ENCODE measurements at places on chromosomes 5 and 9.

GRCh38 chr9:38619556-38620447 is 594 bp downstream of the ANKRD18A start:
- DNase-seq, result no peak

GRCh38 chr5:163460562-163461171 is at the start of gene HMMR:
TSS of gene HMMR (plus strand) at chr5:163460632. CDS start at chr5:163460693, 61 bp downstream.
- DNase-seq, result no peak

GRCh38 chr5:72837524-72838096 is 21.1 kb downstream of the TNPO1 start:
- no peak for DNase-seq

- no peak for DNase-seq
Measured at GRCh38 chr5:108867656-108868055, 120.0 kb downstream of the FER start.

GRCh38 chr5:91361790-91362189 is 21.3 kb downstream of the ARRDC3 start:
- no peak for DNase-seq

GRCh38 chr5:56839062-56839461 is 23.7 kb downstream of the MAP3K1 start:
- no peak for DNase-seq

GRCh38 chr5:147813696-147814095 is 17.8 kb downstream of the SPINK1 start:
- no peak for DNase-seq

DNA sequence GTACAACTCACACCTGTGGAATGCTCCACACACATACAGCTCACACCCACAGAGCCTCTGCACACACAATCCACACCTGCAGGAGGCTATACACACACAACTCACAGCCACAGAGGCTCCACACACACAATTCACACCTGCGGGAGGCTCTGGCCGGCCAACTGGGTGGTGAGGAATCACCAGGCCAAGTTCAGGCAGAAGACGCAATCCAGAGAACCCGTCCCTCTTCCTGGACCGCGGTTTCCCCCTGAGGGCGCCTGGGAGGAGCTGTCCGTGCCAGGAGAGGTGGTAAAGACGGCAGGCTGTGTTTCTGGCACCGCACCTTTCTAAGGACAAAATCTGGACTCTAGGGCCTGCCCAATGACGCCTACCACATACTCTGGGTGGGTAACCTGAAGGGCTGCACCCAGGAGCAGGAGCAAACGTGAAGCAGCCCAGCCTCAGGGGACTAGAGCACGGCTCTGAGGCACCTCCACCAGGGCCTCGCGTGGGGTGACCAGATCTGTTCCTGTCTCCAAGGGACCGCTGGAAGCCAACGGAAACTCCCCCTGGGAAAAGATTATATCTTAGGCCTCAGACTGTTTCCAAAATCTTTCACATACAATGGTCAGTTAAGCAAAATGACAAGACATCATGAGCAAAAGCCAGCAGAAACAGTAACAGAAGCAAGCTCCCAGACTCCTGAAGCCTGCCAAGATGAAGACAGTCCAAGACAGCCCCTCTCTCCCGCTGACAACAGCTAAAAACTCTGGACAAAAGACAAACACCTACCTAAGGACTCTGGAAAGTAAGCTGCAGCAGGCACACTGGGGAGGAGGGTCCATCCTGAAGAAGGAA is 16.9 kb downstream of the CAMSAP1 start:
- DNase-seq, result no peak

DNA sequence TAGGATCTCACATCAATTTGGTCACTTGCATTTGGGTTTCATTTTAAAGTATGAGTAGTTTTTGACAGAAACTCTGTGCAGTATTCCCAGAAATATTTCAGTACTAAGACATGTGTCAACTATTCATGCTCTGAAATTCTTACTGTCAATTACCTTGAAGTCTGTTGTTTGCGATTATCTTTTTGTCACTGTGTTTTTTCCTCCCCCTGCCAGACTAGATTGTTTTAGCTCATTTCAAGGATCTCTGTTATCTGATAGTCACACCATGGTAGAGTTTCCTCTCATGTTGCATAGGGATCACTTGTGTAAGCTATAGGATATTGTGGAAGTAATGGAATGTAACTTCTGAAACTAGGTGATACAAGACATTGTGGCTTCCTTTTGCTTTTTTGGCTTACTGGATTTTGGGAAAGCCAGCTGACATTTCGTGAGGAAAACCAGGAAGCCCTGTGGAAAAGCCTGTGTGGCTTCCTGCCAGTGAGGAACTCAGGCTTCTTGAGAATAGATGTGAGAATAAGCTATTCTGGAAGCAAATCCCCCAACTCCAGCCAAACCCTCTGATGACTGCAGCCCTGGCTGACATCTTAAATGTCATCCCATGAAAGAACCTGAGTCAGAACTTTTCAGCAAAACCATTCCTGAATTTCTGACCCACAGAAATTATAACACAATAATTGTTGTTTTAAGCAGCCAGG is 122.2 kb downstream of the FGF10 start:
- DNase-seq, result no peak

GRCh38 chr5:139473565-139473964 is 2.8 kb downstream of the SMIM33 start:
- DNase-seq, result no peak

DNA sequence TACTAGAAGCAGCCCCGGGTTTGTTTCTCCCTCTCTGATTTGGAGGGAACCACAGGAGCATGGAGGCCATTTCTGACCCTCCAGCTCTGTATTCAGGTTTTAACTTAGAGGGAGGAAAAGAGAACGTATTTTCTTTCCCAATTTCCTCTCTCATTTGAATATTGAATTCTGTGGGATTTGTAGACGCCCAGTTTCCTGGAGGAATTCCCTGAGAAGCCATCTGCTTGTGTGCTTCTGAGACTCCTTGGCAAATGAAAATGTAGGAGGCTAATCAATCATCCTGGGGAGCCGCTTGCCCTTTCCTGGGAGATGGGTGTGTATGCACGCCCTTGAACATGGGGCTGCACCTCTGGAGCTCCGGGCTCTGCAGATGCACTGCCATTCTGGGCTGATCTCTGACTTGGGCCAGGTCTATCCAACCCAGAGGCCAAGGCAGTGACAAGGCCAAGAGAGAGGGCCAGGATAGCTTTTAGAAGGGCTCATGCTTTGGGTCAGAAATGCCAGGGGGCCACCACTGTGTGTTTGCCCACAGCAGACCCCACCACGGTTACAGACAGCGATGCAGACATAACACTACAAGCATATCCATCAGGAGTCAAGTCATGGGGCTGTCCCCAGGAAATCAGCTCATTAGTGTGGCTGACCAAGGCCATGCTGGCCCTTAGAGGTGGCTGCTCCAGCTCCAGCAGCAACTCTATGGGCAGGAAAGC is 174.5 kb downstream of the C5orf15 start:
- no peak for DNase-seq

DNA sequence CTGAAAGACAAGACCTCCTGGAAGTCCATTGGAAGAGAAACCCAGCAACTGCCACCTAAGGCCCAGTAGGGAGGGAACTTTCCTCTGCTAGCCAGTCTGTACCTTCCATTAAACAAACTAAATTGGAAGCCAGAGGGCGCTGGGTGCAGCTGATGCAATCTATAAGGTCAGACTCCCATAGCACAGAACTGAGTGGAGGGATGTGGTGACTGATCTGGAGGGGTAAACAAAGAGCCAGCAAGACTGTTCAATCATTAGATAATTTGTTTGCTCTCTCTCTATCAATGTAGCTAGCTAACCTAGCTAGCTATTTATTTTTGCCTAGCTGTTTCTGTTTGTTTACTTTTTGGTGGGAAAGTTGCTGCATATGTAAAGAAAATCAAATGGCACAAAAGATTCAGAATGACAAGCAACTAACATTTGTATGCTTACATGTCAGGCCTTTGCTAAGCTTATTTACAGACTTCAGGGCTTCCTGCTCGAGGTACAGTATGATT is 291.8 kb upstream of the DAB2 start:
- DNase-seq, result peak; percentile 29

DNA sequence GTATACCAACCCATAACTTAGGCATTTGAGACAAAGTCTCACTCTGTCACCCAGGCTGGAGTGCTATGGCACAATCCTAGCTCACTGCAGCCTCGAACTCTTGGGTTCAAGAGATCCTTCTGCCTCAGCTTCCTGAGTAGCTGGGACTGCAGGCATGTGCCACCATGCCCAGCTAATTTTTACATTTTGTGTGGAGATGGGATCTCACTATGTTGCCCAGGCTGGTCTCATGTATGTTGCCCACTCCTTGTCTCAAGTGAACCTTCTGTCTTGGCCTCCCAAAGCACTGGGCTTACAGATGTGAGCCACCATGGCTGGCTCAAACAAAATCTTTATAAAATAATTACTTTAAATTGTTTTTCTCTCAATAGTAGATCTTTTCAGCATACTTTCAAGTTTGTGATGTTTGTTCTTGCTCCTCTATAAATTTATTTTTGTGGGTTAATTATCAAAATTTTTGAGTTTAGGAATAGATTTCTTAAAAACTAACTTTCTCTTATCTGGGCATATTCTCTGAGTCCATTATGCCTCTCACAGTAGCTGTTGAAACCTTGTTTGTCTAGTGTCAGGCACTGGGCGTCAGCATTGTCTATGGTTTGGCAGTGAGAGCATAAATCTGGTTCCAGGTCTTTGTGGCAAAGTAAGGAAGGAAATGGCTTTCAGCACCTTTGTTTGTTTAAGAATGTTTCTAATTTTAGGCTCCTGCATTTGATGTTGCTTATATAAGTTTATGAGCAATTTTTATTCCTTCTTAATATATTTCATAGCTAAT is 38.7 kb downstream of the NLN start:
- peak; percentile 41 for DNase-seq

GRCh38 chr5:73152411-73153388 is 20.3 kb upstream of the TMEM174 start:
- DNase-seq, result no peak

DNA sequence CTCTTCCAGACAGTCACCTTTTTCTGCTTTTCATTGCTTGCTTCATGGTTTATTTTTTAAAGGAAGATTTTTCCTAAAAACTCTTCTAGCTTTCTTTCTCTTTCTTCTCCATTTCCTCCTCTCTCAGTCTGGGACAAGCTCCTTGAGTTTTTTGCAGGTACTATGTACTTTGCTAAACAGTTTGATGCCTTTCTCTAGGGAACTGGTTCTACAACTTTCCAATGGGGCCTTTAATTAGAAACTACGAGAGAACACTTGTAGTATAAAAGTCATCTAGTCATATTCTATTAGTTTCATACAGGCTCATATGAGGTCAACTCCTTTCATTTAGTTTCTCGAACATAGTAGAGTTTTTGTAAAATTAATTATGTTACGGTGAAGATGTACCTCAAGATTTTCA is 189.6 kb downstream of the DOCK8 start:
- no peak for DNase-seq

DNA sequence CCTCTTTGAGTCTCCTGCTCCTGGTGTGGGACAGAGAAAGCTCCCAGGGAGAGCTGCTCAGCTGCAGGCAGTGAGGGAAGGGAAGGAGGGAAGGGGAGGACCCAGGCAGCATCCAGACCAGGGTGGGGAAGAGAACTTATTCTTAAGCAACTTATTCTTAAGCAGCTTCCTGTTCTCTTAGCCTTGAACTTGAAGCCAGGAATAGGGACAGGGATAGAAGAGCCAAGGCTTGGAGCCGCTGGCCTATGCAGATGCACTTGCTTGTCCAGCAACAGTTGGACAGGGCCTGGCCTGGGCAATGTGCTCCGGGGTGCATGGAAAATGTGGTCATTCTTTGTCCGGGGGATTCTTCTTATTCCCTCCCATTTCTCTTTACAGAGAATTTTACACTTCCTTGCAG is 31.4 kb upstream of the SPTLC1 start:
- DNase-seq, result no peak

DNA sequence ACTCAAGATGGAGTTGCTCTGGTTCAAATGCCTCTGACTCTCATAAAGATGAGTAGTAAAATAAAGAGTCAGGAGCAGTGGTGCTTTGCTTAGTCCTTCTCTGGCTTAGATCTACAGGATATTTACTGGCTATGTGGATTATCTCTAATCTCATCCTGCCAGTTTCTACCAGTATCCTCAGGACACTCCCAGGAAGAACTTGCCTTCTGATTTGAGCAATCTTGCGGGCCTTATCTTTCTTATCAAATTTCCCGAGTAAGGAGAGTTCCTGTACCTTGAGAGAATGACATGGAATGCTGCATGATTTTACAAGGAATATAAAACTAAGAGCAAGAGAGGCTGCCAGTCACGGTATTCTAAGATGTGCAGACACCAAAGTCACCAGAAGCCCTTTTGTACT is 364.0 kb downstream of the ARHGEF28 start:
- no peak for DNase-seq

DNA sequence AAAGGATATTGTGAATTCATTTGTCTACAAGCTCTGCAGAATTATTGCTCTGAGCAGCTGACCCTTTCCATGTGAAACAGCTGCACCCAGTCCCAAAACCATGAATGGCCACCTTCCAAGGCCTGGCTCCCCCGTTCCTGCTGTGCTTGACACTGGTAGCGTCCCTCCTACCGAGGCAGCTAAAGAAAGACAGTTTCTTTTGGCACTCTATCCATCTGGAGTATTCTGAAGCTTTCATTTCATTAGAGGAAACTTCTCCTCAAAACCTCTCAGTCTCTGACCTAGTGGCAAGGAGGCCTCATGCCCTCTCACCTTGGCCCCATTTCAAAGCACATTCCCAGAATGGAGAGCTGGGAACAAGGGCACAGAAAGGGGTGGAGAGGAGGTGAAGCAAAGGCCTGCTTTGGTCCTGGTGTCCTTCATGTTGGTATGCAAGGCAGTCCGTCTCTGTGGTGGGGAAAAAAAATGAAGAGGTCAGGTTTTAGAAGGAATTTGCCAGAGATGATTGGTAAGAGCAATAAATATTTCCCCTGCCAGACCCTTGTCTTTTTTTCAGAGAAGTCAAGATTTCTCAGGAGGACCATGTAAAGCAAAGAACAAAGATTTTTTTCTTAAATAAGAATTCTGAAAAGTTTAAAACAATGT is 232.0 kb downstream of the RFK start:
- DNase-seq, result no peak

- no peak for DNase-seq
Measured at GRCh38 chr9:76218886-76219445, 175.3 kb downstream of the RFK start.

DNA sequence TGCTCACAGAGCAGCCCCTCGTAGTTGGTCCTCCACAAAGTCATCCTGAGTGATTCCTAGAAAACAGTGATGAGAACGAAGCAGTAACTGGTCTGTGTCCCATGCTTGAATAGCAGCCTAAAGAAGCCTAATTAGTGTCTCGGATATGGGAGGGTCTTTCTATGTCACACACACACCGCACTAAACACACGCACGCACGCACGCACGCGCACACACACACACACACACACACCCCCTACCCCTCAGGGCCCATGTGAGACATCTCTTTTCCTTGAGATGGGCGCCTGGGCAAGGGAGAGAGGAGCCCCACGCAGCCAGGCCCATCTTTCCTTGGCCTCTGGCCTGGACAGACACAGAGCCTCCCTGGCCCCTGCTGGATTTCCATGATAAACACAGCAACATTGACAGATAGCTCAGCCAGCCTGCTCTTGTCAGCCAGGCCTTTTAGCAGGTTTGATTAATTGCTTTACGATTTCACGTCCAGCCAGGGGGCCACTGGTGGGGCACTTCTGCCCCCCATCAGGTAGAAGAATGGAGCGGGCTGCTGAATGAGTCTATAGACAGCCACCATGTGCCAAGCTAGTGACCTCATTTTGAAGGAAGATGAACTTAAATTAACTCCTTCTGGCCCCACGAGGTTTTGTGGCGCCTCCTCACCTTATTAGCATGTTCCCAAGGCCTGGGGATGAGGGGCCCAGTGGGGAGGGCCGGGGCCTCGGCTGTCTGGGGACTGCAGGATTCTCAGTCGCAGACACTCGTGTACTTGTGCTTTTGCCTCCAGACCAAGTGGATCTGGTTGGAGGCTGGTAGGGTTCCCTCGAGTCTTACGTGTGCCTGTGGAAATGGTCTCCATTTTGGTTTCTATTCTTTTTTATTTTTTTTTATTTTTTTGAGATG is 36.2 kb upstream of the PRDM12 start:
- DNase-seq, result no peak
